ENCODE measurements at places on chromosomes 4 and X.

DNA sequence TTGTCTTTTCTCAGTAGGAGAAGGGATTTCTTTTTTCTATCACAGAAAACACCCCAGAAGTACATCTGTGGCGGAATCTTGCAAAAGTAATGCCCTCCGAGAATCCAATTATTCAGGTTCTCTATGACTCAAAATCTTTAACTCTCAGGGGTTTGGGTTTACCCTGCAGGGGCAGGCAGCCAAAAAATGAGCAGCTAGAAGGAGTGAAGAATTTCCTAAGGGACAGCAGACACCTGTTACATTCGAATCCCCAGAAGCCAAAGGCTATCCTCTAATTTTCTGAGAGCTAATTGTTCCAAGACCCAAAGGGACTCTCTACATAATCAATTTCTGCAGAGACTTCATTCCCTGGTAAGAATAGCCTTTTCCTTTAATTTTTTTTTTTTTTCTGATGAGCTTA, 27.5 kb upstream of the CBR4 start:
- DNase-seq: no peak

- no peak for DNase-seq
Measured at GRCh38 chr4:25180524-25181131, 20.4 kb upstream of the SEPSECS start.

DNA sequence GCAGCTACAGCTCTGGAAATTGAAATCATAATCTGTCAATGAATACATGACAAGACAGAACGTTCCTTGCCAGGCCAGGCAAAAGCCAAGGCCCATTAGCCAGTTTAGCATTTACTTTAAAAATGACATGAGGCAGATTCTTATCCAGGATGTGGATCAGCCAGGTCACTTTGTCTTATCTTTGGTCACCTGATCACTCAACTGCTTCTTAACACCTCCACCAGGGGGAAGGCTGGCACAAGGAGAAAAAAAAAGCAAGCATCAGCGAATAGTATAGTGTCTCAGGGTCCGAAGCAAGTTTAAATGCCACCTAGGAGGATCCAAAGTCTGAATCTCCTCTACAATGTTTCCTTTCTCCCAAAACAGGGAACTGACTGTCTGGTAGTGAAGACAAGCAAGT, 18.8 kb downstream of the ATP1B4 start:
- no peak for DNase-seq

DNA sequence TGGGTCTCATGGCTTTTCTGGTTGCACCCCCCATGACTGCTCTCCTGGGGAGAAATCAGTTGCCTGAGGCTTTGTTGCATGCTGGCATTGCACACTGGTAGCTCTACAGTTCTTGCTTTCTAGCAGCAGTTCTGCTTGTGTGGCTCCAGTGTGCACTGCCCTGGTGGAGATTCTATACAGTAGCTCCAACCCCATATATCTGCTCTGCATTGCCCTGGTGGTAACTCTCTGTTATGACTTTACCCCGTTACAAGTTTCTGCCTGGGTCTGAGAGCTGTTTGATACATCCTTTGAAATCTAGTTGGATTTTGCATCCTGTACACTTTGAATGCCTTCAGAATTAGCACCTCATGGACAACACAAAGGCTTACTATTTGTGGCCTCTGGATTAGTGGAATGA, 241.4 kb upstream of the EPHA5 start:
- no peak for DNase-seq

GRCh38 chr4:165016971-165017370, 14.8 kb upstream of the TRIM60 start:
- DNase-seq: no peak

DNA sequence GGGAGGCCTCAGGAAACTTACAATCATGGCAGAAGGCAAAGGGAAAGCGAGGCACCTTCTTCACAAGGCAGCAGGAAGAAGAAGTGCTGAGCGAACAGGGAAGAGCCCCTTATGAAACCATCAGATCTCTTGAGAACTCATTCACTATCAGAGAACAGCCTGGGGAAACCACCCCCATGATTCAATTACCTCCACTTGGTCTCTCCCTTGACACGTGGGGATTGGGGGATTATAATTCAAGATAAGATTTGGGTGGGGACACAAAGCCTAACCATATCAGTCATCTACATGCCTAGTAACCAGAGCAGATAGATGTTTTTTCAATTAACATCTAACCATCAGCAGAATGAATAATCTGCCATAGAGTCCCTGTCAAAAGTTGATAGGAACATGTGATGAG, 30.4 kb downstream of the FAM13A start:
- DNase-seq: no peak

Measured in stimulated activated CD4-positive, alpha-beta T cell treated with anti-CD3 and anti-CD28 coated beads, Interleukin-15, amount 100 ng/mL, for 1 hour (primary cell).